SJSA1 (cell line): ENCODE measurements at places on chromosomes 3 and 15. TPM values are rescaled to one million over a fixed set of nuclear protein-coding genes. Genes with fewer than 3 reads are reported as not detected.
A peak's percentile ranks its signal among the peaks of the same experiment; 100 is the strongest.

The ROPN1 gene
- total RNA-seq: not detected in 2 replicates

GRCh38 chr3:124277144-124277890 is 285.4 kb upstream of the ROPN1 start:
- no peak for DNase-seq

DNA sequence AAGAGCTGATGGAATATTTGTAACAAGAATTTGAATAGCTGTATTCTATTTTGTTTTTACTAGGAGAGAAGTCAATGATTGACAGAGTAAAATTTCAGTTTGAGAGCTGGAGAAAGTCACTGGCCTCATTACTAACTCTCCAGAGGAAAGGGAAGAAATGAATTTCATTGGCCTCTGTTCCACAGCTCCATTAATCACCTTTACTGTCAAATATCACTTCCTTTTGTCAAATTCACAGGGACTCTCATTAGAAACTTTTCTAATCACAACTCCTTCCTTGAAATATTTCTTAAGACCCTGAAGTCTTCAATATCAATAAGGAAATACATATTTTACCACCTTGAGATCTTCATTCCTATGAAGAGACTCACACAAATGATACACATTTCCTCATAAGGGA is 379.9 kb upstream of the RASGRP1 start:
- DNase-seq: no peak

DNA sequence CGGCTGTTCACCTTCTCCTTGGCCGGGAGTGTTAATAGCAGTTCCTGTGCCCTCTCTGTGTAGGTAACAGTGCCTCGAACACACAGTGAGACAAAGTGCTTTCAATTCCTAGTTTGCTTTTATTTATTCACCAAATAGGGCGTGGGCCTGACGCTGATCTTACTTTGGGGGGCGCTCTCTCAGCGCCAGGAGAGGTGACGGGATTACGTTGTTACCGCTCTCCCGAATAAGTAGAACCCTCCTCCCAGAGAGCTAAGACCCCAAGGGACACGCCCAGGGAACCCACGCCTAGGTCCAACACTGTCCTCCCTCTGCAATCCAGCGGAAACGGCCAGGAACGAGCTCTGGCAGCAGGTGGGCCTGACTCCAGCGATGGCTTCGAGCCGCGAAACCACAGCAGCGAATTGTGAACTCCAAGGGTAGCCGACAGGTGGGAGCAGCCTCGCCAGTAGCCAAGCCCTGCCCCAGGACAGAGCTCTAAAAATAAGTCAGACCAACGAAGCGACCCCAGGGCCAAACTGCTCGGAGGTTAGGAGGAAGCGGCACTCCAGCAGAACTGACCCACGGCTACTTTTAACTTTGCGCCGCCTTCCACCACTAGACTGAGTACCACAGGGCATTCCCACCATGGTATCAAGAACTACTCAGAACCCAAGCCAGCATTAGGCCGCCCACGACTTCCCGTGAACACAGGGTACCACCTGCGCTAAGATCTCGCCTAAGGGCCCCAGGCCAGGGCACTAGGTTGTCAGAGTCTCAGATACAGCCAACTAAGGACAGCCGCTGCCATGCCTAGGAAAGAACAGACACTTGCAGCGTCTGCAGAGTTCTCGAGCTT is 1.6 kb upstream of the SIN3A start:
- peak; percentile 71 for DNase-seq

GRCh38 chr15:42108806-42109205 is 14.4 kb upstream of the PLA2G4D start:
- DNase-seq: no peak

GRCh38 chr3:88221726-88222125 is 72.0 kb downstream of the C3orf38 start:
- no peak for DNase-seq

DNA sequence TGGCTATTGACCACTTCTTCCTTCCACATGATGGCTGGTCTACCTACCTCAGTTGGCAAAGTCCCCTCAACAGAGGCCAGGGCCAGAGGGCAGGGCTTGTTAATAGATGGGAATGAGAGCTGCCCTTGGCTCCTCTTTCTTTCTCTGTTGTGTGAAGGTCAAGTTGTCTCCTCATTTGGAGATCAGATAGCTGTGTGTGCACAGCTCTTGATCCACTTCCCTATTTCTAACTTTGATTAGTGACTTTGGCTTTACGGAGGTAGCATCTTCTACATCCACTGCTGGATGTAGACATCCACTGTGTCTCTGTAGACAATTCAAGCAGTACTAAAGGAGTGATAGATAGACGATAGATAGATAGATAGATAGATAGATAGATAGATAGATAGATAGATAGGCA is 270.8 kb upstream of the LRRFIP2 start:
- no peak for DNase-seq

DNA sequence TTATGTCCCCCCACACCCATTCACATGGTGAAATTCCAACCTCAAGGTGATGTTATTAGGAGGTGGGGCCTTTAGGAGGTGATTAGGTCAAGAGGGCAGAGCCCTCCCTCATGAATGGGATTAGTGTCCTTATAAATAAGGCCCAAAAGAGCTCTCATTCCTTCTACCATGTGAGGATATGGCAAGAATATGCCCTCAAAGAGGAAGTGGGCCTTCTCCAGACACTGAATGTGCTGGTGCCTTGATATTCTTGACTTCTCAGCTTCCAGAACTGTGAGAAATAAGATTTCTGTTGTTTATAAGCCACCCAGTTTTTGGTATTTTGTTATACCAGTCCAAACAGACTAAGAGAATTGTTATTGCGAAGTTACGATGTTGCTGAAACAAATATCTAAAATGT is 94.4 kb downstream of the ANKRD28 start:
- no peak for DNase-seq

DNA sequence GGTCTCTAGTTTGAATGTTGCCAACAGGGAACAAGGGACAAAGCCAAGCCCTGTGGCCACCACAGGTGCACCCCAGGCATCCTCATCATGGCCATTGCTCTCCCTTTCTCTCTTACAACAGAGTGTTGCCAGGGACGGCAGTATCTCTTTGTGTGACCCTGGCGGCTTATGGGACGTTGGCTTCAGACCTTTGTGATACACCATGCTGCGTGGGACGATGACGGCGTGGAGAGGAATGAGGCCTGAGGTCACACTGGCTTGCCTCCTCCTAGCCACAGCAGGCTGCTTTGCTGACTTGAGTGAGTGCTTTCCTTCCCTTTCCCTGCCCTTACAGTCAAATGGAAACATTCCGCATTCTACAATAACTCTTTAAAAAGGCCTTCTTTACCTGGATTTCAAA is 38.2 kb downstream of the BOC start:
- DNase-seq: no peak

DNA sequence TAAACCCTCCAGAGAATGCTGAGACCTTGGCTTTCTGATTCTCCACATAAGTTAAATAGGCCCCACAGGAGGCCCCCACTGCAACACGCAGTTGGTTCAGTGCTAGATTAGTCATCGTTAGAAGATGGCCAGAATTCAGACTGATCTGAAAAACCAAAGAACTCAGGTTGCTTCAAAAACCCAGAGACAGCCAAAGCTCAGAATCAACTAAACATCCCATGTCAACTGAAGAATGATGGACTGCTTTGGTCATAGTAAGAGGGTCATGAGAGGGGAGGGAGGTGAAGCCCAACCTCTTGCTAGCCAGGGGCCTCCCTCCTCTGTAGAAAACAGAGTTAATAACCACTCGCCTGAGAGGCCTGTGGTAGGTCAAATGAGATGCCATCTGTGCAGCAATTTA is 93.1 kb downstream of the AKAP13 start:
- peak; percentile 57 for DNase-seq

GRCh38 chr3:40109641-40110490 is 199.6 kb upstream of the EIF1B start:
- DNase-seq: no peak

The EIF3J gene
- 61.6 and 66.4 TPM in 2 replicates for total RNA-seq

DNA sequence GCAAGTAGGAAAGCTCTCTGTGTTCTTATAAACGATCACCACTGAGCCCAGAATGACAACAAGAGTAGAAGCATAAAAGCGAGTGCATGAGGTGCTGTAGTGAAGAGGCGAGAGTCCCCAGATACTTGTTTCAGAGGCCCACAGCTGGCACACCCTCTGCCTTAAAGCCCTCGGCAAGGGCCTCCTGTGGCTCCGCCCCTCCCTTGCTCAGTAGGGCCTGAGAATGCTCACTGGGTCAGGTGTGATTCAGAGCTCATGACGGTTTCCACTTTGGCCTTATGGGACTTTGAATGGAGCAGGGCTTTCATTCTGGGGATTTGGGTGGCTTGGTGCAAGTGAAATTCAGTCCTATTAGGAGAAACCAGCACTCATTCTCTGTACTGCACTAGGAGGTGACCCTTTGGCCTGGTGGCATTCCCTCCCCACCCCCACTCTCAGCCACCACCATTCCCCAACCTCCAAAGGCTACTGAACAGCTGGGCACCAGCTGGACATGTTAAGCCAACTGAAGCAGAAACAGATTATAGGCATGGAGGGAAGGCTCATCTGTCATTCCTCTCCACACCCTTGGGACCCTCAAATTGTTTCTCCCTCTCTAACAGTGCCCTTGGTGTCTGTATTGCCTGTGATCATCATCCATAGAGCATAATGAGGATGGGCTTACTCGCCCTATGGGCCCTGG is 109.6 kb upstream of the CTDSPL start:
- no peak for DNase-seq

GRCh38 chr15:101115393-101115785 is 136.5 kb downstream of the CHSY1 start:
- DNase-seq: no peak

The TNK2 gene
- total RNA-seq: 1.8 and 2.2 TPM in 2 replicates

The DPPA4 gene
- not detected in 2 replicates for total RNA-seq

- no peak for DNase-seq
Measured at GRCh38 chr3:43620831-43621655, 768 bp downstream of the ANO10 start.

DNA sequence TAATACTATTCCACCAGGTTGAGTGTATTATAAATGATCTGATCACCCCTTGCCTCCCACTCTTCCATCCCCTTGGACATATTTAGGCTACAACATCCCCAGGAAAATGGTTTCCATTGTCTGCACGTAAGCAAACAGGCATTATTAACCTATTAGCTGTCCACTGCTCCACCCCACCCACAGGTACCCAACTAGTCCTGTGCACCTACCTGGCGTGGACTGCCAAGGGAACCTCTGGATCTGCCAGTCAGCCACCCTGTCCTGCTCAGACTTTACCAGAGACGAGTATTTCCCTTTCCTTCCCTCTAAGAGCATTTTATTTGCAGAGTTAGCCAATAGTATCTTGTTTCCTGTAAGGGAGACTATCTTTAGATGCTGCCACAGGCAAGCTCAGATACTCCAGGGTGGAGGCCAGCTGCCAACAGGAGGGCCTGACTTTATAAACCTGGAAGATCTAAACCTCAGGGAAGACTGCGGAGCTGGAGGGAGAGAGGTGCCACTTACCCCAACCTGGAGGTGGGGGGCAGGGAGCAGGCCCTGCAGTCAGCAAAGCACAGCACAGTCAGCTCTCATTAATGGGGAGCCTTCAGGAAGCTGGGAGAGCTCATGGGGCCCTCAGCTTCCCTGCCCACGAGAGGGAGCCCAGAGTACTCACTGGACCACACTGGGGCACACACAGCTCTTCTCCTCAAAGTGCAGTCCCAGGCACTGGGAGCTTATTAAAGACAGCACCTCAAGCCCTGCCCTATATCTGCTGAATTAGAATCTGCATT is at the start of gene CX3CR1:
TSS of gene CX3CR1 (minus strand) at position 292 of the 773 bp plus-strand sequence. CDS start 13,527 bp downstream, outside the sequence.
- no peak for DNase-seq

The CYP11A1 gene
- total RNA-seq: 1.3 and 2.2 TPM in 2 replicates

The C3orf49 gene
- not detected in 2 replicates for total RNA-seq

DNA sequence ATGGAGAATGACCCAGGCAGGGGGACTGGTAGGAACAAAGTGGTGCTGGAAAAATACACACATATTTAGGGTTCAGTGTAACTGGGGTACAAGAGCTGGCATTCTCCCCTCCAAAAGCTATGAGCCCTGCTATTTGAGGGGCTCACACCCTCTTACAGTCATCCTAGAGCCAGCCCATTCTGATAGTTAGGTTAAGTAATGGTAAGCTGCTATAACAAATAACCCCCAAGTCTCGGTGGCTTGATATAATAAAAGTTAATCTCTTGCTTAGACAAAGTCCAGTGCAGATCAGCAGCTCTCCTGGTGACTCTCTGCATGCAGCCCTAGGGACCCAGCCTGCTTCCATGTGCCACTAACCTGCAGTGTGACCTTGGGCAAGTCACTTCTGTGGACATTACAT is 234.9 kb upstream of the HES1 start:
- DNase-seq: no peak

GRCh38 chr15:34584996-34585395 is 1.5 kb upstream of the GOLGA8B start:
- DNase-seq: no peak

The RTP1 gene
- total RNA-seq: not detected in 2 replicates

GRCh38 chr3:10437272-10437994 is 68.0 kb downstream of the ATP2B2 start:
- peak; percentile 49 for DNase-seq

- DNase-seq: peak; percentile 45
Measured at GRCh38 chr3:133821767-133822638, 16.4 kb downstream of the SRPRB start.

DNA sequence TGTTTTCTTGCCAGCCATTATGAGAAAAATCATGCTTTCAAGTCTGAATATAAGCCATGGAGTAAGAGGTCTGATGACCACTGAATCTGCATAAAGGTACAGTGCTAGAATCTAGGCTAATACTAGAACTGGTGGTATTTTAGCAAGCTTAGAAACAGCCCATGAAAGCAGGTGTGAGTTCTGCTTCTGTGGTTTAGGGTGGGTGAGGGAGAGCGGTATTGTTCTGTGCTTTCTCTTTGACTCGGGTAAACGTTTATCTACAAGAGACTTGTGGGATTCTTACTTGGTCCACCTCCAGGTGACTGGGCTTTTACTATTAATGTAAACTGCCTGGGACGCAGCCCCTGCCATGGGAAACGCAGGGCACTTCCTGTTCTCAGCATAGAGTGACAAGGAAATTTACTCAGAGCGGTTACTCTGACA is 55.2 kb downstream of the PGPEP1L start:
- no peak for DNase-seq

The DNAJB8 gene
- not detected in 2 replicates for total RNA-seq

DNA sequence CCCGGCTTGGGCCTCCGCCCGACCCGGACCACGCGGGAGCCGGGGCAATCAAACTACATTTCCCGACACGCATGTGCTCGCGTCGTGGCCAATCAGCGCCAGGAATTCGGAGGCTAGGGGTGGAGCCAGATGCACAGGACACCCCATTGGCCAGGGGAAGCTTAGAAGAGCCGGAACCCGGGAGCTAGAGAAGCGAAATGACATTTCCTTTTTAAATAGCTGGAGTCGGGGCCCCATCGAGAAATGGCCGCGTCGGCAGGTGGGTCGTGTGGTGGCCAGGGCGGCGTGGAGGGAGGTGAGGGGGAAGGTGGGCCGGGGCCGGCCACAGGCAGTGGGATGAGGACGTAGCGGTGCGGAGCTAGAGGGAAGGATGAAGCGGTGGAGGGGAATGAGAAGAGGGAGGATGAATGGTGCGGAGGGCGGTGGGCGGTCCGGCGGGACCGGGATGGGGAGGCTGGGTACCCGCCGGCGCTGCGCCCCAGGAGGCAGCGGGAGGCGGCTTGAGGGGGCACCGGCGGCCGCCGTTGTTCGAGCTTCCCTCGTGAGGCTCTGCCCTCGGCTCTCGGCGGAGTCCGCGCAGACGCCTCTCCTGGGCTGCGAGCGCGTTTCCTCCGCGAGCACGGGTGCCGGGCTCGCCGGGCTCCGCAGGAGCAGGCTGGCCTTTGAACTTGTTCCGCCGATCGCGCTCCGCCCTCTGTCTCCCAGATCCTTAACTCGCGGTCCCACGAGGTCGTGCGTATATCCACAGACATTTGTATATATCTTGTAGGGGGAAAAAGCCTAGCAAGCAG is at the start of gene KBTBD8:
TSS of gene KBTBD8 (plus strand) at position 195 of the 791 bp plus-strand sequence. CDS start at position 244, 49 bp downstream.
- peak; percentile 94 for DNase-seq

The FETUB gene
- total RNA-seq: not detected in 2 replicates
